Cardiac septum (tissue), 1 donor: ENCODE measurements at places on chromosomes 2 and 18. TPM values are rescaled to one million over a fixed set of nuclear protein-coding genes. Genes with fewer than 3 reads are reported as not detected.

DNA sequence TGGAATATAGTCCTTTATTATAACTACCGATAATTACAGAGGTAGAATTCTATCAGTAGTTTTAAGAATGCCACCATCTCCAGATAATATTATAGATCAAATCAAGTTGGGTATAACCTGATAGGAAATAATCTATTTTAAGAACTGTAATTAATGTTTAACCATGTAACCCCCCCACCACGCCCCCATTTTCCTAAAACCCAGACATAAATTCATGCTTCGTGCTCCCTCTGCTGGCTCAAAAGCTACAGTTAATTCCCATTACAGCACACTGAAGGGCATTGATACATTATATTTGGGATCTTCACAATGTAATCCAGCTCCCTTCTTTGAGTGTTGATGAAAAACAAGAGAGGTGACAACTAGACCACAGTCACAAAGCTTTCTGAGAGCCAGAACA is 228.0 kb upstream of the SMAD7 start:
- no peak for DNase-seq

The B3GNT7 gene
- 5.4 TPM for total RNA-seq

- DNase-seq = no peak
Measured at GRCh38 chr2:5701266-5701665, 9.1 kb downstream of the SOX11 start.

- peak; percentile 80 for DNase-seq
Measured at GRCh38 chr2:227817850-227818674, 4.4 kb downstream of the CCL20 start.

DNA sequence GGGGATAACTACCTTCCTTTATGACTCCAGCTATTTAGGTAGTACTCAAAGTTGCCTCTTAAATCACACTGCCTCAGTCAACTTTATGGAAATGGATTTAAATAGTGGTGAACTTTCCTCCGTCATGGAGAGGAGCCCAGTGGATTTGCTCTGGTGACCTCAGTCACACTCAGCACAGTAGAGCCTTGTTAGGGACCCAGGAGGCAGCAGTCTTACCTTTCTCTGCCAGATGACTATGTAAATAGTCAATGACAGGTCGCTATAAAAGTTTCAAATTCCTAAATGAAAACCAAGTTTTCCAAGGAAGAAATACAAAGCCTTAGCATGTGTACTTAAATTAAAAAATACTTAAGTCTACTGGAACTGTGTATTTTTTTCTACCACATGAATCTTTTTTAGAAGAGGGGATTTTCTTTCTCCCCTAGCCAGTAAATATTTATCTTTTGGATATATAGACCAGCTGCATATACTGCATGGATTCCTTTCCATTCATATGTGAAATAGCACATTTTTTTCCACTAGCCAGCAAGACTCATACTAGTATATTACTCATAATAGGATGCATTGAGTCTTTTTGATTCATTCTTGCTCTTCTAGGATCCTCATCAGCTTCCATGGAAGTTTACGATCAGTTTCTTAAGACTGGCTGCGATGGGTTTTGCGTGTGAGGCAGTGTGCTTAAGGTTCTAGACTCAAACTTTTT is 147.1 kb downstream of the FMNL2 start:
- DNase-seq = no peak

GRCh38 chr2:13197248-13197647 is 480.5 kb downstream of the TRIB2 start:
- no peak for DNase-seq

DNA sequence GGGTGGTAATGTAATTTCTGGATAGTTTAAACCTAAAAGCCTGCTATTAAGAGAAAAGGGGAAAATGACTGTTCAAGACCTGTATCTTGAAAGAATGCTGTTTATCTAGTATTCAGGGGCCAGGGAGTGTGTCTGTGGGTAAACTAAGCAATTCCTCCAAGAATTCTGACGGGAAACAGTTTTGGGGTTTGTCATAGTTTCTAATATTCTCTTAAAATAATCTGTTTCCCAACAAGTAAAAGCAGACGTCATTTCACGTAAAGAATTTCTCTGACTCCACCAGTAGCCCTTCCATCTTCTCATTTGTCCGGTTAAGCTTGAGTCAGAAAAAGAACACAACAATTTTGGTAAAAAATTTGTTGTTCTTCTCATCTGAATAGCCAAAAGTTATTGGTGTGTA is 232.1 kb upstream of the EPAS1 start:
- DNase-seq = no peak

The ITGB6 gene
- 0.05 TPM for total RNA-seq

The POMC gene
- 3.1 TPM for total RNA-seq

The MLPH gene
- total RNA-seq = 15.7 TPM

The GLB1L gene
- 2.0 TPM for total RNA-seq

- no peak for DNase-seq
Measured at GRCh38 chr18:12238826-12239225, 15.3 kb upstream of the CIDEA start.

The ACTR3 gene
- 152 TPM for total RNA-seq
